ENCODE measurements at places on chromosomes 2 and 18. TPM values are rescaled to one million over a fixed set of nuclear protein-coding genes. Genes with fewer than 3 reads are reported as not detected.

- H3K4me3 ChIP-seq = no peak overlapping the region
- H3K4me1 ChIP-seq = no peaks in the 10 kb centered on the region
- H3K27me3 ChIP-seq = no peaks in the 10 kb centered on the region
- no peak overlapping the region for H3K27ac ChIP-seq
Observed at GRCh38 chr2:102337481-102338386, 17.9 kb upstream of the IL18R1 start.

The HK2 gene
- 4.0 TPM for total RNA-seq

GRCh38 chr2:74876081-74876886 is 42.4 kb downstream of the HK2 start:
- H3K4me1 ChIP-seq = no peaks in the 10 kb centered on the region
- no peak for DNase-seq
- no peaks in the 10 kb centered on the region for H3K36me3 ChIP-seq
- no peak overlapping the region for H3K4me3 ChIP-seq
- H3K27ac ChIP-seq = no peak overlapping the region

DNA sequence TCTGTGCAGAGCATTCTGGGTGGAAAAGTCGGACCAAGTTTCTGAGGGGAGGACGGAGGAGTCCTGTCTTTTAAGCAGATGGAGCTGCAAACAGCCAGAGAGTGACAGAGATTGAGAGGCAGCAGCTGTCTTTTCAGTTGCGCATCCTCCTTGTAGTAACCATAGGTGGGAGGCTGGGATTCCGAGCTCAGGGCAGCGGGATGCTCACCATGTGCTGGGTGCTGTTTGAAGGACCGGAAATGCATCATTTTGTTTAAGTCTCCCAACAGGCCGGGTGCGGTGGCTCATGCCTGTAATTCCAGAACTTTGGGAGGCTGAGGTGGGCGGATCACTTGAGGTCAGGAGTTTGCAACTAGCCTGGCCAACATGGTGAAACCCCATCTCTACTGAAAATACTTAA is 93.4 kb downstream of the AGAP1 start:
- H3K36me3 ChIP-seq = no peaks in the 10 kb centered on the region
- H3K27ac ChIP-seq = no peak overlapping the region
- H3K4me3 ChIP-seq = no peak overlapping the region
- DNase-seq = no peak
- no peaks in the 10 kb centered on the region for H3K27me3 ChIP-seq

The MDH1B gene
- total RNA-seq = 0.81 TPM

The ACADL gene
- total RNA-seq = 24.1 TPM

- no peak overlapping the region for H3K4me3 ChIP-seq
- H3K4me1 ChIP-seq = no peaks in the 10 kb centered on the region
- H3K36me3 ChIP-seq = no peaks in the 10 kb centered on the region
Observed at GRCh38 chr2:50783111-50783510, 248.8 kb downstream of the NRXN1 start.

GRCh38 chr2:163713534-163714311 is 22.1 kb downstream of the FIGN start:
- no peaks in the 10 kb centered on the region for H3K36me3 ChIP-seq
- no peak for DNase-seq
- H3K27me3 ChIP-seq = no peaks in the 10 kb centered on the region

The SLC39A6 gene
- total RNA-seq = 14.6 TPM

GRCh38 chr2:85237849-85238565 is 89.8 kb downstream of the TGOLN2 start:
- H3K4me1 ChIP-seq = no peaks in the 10 kb centered on the region
- H3K4me3 ChIP-seq = no peak overlapping the region
- H3K27ac ChIP-seq = no peak overlapping the region
- no peaks in the 10 kb centered on the region for H3K36me3 ChIP-seq
- DNase-seq = peak; percentile 57

GRCh38 chr2:186702501-186702900 is 8.6 kb downstream of the FAM171B start:
- no peaks in the 10 kb centered on the region for H3K36me3 ChIP-seq
- no peaks in the 10 kb centered on the region for H3K27me3 ChIP-seq
- H3K4me3 ChIP-seq = no peak overlapping the region

DNA sequence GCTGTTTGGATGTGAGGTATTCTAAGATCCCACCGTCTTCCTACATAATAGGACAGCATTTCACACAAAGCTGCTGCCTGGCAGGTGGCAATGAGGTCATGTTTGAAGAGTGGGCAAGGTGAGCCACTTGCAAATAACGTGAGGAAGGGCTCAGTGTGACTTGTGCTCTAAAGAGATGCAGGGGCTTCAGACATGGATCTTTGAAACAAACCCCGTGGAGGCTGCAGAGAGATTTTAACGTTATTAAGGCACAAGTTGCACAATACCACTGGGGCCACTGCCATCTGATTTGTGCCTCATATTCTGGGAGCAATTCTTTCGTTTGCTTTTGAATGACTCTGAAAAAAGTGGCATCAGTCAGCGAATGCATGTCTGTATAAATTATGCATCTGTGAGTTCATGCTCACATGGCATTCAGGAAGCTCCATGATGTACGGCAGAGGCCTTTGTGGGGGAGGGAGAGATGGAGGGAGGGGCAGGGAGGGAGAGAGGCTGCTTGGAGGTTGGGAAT is 362.0 kb downstream of the SOX11 start:
- H3K36me3 ChIP-seq = no peaks in the 10 kb centered on the region
- no peaks in the 10 kb centered on the region for H3K27me3 ChIP-seq
- H3K4me3 ChIP-seq = no peak overlapping the region
- H3K4me1 ChIP-seq = no peaks in the 10 kb centered on the region
- no peak overlapping the region for H3K27ac ChIP-seq

DNA sequence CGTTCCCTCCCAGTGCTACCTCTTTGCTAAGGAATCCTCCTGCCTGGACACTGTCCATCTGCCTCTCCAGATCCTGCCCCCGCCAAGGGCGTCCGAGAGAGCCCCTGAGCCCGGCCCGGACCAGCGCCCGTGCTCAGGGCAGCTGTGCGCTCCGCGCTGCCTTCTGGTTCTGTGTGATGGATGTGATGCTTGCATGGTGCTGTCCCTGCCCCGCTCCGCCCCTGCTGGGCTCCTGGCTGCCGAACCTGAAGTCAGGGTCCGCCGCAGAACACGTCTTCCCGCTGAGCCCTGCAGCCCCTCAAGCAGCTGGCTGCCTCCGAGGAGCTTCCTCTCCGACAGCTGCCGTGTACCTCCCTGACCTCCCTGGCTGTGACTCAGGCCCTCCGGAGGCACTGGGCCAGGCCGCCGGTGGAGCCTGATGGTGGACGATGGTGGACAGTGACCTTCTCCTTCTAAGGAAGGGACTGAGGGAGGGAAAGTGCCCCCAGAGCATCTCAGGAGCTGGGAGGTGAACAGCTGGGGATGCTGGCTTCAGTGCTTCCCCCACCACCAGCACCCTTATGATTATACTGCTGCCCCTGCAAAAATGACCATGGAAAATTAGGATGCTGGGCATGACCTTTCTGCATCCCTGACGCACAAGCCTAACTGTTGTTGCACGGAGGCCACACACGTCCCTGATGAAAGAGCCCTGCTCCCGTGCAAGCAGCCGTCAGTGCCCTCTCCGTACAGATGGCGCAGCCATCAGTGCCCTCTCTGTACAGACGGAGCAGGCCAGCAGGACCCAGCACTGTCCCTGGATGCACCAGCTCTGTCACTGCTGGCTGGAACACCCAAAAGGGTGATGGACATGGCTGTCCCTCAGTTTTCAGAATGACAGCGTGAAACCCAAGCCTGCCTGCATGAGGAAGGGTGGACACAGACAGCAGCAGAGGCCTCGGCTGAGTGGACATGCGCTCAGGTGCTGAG is 99.3 kb downstream of the TPO start:
- H3K4me3 ChIP-seq = no peak overlapping the region
- H3K36me3 ChIP-seq = no peaks in the 10 kb centered on the region
- no peak overlapping the region for H3K27ac ChIP-seq
- no peaks in the 10 kb centered on the region for H3K27me3 ChIP-seq
- DNase-seq = no peak
- no peaks in the 10 kb centered on the region for H3K4me1 ChIP-seq

GRCh38 chr2:234951664-234952269 is at the start of gene SH3BP4:
TSS of gene SH3BP4 (plus strand) at chr2:234952017. CDS start at chr2:235035003, 82,986 bp downstream.
- DNase-seq = peak; percentile 86
- peak within 1 kb of the TSS; percentile 80 for H3K4me3 ChIP-seq
- H3K36me3 ChIP-seq = no peaks in the 10 kb centered on the region
- peak within 1 kb of the TSS; percentile 77 for H3K27ac ChIP-seq
- H3K27me3 ChIP-seq = no peaks in the 10 kb centered on the region

DNA sequence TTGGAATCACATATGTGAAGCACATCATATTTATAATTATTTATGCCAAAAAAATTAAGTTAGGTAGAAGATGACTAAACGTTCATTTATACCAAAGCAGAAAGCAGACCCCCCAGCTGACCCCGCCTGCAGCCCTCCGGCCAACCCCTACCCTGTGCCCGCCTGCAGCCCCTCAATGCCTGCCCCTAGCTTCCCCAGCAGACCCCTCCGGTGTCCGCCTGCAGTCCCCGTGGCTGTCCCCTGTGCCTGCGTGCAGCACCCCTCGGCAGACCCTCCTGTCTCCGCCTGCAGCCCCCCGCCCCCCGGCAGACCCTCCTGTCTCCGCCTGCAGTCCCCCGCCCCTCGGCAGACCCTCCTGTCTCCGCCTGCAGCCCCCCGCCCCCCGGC is 136.2 kb downstream of the NFATC1 start:
- no peaks in the 10 kb centered on the region for H3K27me3 ChIP-seq
- H3K36me3 ChIP-seq = no peaks in the 10 kb centered on the region

DNA sequence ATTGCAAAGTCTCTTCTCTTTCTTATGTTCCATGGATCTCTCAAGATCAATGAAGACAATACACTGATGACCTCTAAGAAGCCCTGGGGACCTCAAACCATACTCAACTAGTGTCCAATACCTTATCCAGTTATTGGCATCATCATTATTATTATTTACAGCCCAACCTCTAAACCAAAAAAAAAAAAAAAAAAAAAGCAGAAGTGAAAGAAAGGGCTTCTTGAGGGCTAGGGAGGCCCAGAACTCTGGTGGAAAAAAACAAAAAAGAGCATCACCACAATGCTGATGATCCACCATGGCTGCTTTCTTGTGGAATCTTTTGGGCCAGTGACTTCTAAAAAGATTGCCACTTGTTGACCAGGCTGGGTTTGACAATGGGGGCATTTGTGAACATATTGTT is 324.9 kb downstream of the LPIN1 start:
- no peak overlapping the region for H3K4me3 ChIP-seq
- no peaks in the 10 kb centered on the region for H3K36me3 ChIP-seq
- no peaks in the 10 kb centered on the region for H3K27me3 ChIP-seq
- no peak for DNase-seq

- no peak overlapping the region for H3K4me3 ChIP-seq
- no peaks in the 10 kb centered on the region for H3K36me3 ChIP-seq
- no peaks in the 10 kb centered on the region for H3K27me3 ChIP-seq
- no peak for DNase-seq
Observed at GRCh38 chr2:206851521-206851920, 86.1 kb downstream of the FASTKD2 start.

GRCh38 chr2:83696838-83697237 is 762.2 kb downstream of the SUCLG1 start:
- DNase-seq = no peak
- no peak overlapping the region for H3K4me3 ChIP-seq
- H3K27me3 ChIP-seq = no peaks in the 10 kb centered on the region
- no peaks in the 10 kb centered on the region for H3K4me1 ChIP-seq
- no peak overlapping the region for H3K27ac ChIP-seq

DNA sequence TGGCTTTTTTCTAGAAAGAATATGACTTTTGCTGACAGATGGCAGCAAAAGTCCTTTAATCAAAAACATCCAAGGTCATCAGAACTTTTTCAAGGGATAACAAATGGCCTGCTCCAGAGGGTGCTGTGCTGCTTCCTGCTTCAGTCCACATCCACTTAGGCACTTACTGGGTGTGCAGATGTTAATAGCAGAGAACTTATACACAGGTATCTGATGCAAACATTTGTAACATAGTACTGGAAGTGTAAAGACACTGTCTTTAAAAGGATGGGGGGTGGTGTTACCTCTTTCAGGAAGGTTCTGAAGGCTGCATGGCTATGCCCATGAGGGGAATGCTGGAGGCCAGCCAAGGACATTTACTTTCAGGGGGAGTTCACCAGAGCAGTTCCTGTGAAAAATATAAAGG is 5.5 kb downstream of the HOXD8 start:
- no peak overlapping the region for H3K4me3 ChIP-seq
- H3K27me3 ChIP-seq = peaks cover 20% of the 10 kb centered on the region
- DNase-seq = no peak
- H3K36me3 ChIP-seq = no peaks in the 10 kb centered on the region
- no peak overlapping the region for H3K27ac ChIP-seq

The AGXT gene
- not detected for total RNA-seq

DNA sequence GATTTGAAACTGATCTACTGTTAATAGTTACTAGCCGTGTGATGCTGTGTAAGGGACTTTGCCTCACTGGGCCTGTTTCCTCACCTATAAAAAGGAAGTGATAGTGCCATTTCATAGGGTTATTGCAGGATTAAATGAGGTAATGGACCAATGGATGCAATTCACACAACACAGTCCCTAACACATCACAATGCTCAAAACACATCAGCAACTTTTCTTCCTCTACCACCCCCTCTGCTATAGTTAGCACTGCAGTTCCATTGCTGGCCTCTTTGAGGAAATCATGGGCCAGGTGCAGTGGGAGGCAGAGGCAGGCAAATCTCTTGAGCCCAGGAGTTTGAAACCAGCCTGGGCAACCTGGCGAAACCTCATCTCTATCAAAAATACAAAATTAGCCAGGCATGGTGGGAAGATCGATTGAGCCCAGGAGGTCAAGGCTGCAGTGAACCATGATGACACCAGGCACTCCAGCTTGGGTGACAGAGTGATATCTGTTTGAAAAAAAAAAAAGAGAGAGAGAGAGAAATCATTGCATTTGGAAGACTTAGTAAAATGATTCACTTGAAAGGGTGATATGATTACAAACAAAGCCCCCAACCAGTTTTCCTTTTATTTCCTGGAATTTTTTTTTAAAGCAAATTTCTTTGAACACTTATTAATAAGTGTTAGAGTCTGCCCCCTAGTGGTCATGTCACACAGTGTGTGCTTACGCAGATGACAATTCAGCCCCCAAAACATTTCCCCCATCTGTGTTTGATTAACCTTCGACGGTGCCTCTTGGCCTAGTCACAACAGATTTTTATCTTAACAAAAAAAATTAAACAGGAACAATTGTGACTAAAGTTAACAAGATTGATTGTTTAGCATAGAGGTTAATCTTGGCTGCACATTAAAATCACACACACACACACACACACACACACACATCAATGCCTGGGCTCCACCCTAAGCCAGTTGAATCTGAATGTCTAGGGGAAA is 88.6 kb upstream of the BCL11A start:
- no peak overlapping the region for H3K4me3 ChIP-seq
- H3K4me1 ChIP-seq = no peaks in the 10 kb centered on the region
- DNase-seq = no peak
- no peak overlapping the region for H3K27ac ChIP-seq

- no peaks in the 10 kb centered on the region for H3K4me1 ChIP-seq
- H3K36me3 ChIP-seq = no peaks in the 10 kb centered on the region
- H3K27me3 ChIP-seq = no peaks in the 10 kb centered on the region
- no peak overlapping the region for H3K27ac ChIP-seq
- H3K4me3 ChIP-seq = no peak overlapping the region
- no peak for DNase-seq
Observed at GRCh38 chr2:128324008-128324896, 5.6 kb upstream of the HS6ST1 start.
